ENCODE measurements at places on chromosomes 3 and 15.

- no peak for DNase-seq
Observed at GRCh38 chr3:95343228-95343627, 1280.4 kb downstream of the NSUN3 start.

DNA sequence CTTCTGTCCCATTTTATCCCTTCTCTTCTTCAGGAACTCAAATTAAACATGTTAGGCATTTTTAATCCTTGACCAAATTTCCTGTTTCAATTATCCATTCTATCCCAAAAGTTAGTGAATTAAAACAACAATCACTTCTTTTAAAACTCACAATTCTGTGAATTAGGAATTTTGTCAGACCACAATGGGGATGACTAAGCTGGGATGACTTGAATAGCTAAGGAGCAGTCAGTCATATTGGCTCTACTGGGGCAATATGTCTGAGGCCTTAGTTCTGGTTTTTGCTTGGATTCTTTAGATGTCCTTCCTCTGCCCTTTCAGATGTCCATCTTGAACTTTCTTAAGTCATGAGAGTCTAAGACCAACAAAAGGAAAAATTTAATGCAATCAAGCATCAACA, 178.2 kb upstream of the TGFBR2 start:
- no peak for DNase-seq

GRCh38 chr3:153162513-153163392, 727 bp downstream of the RAP2B start:
- DNase-seq: no peak

GRCh38 chr3:69696367-69696766, 42.9 kb upstream of the MITF start:
- no peak for DNase-seq

Measured in DMS153 (cell line).